ENCODE measurements at places on chromosomes 2 and 18.

DNA sequence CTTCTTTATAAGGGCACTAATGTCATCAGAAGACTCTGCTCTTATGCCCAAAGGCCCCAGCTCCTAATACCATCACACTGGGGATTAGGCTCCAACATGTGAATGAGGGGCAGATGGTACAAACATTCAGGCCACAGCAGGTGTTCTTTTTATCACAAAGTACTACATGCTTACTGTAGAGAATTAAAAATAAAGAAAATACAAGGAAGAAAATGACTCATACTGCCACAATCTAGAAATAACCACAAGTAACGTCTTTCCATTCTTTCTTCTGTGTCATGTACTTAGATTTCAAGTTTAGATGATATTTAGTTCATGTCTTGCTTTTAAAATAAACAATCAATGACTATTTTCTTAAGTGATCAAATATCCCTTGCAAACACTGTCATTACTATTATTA, 100.3 kb upstream of the NEDD4L start:
- DNase-seq = no peak

- DNase-seq = no peak
Measured at GRCh38 chr2:191946471-191947182, 99.7 kb upstream of the CAVIN2 start.

GRCh38 chr2:17544256-17544655, 3.8 kb downstream of the VSNL1 start:
- DNase-seq = no peak

- no peak for DNase-seq
Measured at GRCh38 chr2:88139203-88139702, 11.4 kb upstream of the FABP1 start.

- DNase-seq = no peak
Measured at GRCh38 chr2:230601510-230601909, 111.1 kb upstream of the CAB39 start.

GRCh38 chr18:36828157-36828629, 609 bp downstream of the TPGS2 start:
- DNase-seq = peak; percentile 73

DNA sequence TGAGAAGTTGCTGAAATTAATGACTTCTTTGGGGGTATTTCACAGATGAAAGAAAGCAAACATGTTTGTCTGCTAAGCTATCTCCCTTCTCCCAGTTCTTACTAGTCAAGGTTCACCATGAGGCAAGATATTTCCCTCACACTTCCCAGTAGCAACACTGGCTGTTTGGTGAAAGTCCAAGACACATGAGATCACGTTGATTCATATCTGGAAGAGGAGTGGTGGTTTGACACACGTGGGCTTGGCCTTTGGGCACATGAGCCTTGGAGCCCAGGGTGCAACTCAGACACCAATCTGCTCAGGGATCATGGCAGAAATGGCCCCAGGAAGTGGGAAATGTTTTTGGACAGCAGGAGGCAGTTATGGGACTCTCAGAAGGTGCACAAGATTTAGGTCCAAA, 66.1 kb upstream of the APCDD1 start:
- DNase-seq = no peak

GRCh38 chr18:71238974-71239624, 950.3 kb downstream of the SOCS6 start:
- no peak for DNase-seq

DNA sequence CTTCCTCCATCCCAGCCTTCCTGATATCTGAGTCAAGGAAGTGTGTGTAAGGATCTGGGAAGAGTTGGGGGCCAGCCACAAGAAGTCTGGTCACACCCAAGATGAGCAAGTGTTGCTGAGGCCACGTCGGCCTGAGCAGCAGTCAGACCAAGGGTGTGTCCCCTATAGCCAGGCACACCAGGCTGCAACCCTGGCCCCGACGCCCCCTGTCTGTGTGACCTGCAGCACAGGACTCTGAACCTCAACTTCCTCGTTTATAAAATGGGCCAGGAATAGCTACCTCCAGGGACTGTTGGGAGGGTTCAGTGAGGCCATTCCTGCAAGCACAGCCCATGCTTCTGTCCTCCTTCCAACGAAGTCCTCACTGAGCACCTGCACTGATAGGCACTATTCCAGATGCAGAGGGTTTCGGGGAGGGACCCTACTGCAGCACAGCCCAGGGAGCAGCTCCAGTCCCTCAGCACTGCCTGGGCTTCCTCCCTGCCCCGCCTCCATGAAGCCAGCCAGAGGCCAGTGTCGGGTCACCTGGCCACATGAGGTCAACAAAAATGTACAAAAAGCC, 13.3 kb downstream of the LIMS2 start:
- DNase-seq = no peak

- DNase-seq = peak; percentile 44
Measured at GRCh38 chr2:101991721-101992145, at the start of gene IL1R2. TSS of gene IL1R2 (plus strand) at chr2:101991960. CDS start at chr2:102008576, 16,616 bp downstream.

DNA sequence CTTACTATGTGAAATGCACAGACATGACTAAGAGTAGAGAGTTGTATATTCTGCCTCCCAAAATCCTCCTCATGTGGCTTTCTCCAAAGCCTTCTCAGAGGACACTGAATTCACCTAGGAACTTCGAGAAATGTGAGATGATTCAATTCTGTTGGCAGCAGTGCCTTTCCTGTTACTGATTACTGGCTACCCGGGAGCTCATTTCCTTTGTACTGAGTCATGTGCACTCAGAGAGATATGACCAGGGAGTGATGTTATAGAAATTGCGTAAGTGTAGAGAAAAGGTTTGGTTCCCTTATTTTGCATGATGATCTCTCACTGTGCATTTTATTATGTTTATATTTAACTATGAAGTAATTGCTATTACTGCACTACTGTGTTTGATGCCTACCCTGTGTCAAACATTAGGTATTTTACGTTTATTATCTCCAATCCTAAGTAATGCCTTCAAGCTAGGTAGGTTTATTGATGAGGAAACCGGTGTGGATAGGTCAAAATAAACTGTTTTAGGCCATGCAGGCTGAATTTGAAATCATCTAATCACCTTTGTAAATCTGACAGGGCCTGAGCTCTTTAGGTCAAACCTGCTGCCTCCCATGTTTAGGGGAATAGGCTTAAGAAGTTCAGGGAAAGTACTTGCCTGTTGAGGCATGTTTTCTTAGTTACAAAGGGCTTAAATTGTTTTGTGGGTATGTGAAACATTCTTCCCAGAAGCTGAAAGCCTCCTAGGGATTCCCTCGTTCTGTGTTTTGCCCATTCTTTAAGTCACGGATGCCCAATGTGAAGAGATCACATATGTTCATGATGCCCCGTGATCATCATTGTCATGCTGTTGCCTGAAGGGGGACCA, 86.8 kb downstream of the FMNL2 start:
- DNase-seq = no peak

- no peak for DNase-seq
Measured at GRCh38 chr2:28342081-28342967, 50.3 kb upstream of the FOSL2 start.

DNA sequence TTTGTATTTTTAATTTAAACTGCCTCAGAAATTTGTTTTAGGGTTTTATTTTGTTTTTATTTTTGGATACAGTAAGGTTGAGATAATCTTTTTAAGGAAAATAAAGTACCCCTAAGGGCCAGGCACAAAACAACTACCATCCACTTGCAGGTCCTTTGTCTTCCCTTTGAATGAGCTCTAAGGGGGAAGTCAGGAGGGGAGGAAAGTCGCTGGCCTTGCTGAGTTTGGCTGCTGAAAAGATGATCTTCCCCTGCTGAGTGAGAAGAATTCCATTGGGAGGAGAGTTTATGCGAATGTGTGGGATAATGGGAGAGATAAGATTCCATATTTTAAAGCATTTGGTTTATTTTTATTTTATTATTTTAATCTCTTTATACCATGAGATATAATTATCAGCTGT, 100.7 kb downstream of the ARHGAP15 start:
- DNase-seq = no peak

DNA sequence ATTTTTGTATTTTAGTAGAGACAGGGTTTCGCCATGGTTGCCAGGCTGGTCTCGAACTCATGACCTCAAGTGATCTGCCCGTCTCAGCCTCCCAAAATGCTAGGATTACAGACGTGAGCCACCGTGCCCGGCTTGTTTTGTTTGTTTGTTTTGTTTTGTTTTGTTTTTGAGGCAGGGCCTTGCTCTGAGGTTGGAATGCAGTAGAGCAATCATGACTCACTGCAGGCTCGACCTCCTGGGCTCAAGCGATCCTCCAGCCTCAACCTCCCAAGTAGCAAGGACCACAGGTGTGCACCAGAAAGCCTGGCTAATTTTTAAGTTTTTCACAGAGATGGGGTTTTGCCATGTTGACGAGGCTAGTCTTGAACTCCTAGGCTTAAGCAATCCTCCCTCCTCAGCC, 8.9 kb upstream of the CNNM4 start:
- DNase-seq = no peak

Data from D341Med (cell line).